ENCODE measurements at places on chromosomes 5 and 9.

GRCh38 chr5:119795768-119796167 is 166.4 kb downstream of the FAM170A start:
- no peak for DNase-seq

DNA sequence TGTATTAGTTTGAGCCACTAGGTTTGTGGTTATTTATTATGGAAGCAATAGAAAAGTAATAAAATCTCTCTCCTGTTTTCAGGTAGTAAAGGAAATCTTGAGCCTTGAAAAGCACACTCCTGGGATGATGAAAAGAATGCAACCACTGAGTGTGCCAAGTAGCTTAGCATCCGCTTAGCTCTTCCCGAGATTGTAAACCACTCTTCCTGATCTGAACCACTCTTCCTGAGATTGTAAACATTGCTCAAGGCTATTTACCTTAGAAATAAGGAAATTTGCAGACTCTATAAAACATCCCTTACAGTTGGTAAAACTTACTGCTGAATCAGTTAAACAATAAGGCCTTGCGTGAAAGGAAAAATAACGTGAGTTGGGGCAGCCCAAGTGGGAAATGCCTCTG is 17.4 kb upstream of the IL33 start:
- DNase-seq = no peak

GRCh38 chr5:127425868-127426267 is 91.6 kb upstream of the PRRC1 start:
- no peak for DNase-seq

DNA sequence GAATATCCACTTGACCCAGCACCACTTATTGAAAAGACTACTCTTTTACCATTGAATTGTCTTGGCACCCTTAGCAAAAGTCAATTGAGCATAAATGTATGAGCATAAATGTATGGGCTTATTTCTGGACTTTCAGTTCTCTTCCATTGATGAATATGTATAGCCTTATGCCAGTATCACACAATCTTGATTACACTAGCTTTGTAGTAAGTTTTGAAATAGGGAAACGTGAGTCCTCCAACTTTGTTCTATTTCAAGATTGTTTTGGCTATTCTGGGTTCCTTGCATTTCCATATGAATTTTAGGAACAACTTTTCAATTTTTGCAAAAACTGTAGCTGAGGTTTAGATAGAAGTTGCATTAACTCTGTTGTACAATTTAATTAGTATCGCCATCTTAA is 601.0 kb downstream of the TLE1 start:
- no peak for DNase-seq

DNA sequence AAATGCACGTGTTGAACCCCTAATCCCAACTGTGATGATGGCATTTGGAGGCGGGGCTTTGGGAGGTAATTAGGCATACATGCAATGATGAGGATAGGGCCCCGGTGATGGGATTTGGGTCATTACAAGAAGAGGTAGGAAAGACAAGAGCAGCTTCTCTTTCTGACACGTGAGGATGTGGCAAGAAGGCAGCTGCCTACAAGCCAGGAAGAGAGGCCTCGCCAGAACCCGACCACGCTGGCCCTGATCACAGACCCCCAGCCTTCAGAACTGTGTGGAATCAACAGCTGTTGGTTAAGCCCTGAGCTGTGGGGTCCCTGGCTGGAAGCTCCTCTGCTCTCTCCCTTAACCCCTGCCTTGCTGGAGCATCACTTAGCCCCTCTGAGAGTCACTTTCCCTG is 57.5 kb downstream of the COL23A1 start:
- no peak for DNase-seq

GRCh38 chr5:140725799-140726471 is 25.7 kb downstream of the ZMAT2 start:
- peak; percentile 15 for DNase-seq
